NCI-H1092 (cell line): ENCODE measurements at places on chromosomes 16 and 17.
A peak's percentile ranks its signal among the peaks of the same experiment; 100 is the strongest.

DNA sequence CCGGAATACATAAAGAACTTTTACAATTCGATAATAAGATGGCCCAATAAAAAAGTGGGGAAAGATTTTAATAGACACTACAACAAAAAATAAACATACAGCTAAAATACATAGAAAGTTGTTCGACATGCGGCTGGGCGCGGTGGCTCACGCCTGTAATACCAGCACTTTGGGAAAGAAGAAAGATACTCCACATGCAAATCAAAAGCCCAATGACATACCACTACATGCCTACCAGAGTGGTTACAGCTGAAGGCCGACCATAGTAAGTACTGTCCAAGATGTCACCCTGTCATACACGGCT lies 9.3 kb downstream of the PRCD start:
- no peak for DNase-seq

- DNase-seq, result no peak
These were observed 62.7 kb downstream of the GAS7 start for GRCh38 chr17:10135539-10136257.

GRCh38 chr17:4836221-4836620 lies 3.1 kb downstream of the MINK1 start:
- DNase-seq, result no peak

DNA sequence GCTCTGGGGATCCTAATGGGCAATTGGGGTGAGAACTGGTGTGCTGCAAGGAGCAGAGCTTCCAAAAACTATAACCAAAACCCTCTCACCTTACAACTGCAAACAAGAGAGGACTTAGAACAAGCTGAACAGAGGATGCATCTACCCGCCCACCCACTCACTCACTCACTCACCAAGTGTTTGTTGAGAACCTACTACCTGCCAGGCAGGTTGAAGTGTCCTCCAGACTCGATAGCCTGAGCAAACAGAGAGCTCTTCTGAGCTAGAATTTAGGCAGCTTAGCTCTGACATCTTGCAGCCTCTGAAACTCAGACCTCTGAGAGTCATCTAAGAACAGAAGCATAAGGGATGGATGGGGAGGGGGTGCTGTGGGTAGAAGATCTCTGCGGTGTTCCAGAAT lies 41.2 kb downstream of the CACNG3 start:
- DNase-seq, result no peak

- peak; percentile 49 for DNase-seq
These were observed 723 bp upstream of the SPAG5 start for GRCh38 chr17:28599311-28600184.

DNA sequence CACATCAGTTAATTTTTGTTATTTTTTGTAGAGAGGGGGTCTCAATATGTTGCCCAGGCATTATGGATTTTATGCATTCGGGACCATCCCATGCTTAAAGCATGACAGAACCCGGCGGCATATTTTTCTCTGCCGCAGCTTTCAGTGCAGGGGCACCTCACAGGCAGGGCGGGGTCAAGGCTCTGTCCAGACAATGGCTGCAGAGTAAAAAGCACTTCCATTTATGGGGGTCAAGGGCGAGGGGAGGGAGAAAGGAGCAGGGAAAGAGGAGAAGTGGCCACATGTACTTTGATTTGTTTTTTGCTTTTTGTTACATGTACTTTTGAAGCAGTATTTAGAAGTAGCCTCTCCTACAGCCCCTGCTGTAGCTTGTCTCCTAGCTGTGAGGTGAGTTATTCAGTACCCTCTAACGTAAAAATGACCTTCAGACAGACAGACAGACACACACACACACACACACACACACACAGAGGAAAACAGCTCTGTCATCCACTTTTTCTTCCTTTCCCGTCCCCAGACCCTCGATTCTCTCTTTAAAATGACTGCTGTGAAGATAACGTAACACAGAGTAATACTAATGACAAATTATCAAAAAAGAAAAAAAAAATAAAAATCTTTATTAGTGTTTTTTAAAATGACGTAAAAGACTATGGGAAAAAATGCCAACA lies 856 bp upstream of the SCPEP1 start:
- no peak for DNase-seq

- DNase-seq, result no peak
These were observed 6.0 kb upstream of the MRPL38 start for GRCh38 chr17:75910699-75911098.

DNA sequence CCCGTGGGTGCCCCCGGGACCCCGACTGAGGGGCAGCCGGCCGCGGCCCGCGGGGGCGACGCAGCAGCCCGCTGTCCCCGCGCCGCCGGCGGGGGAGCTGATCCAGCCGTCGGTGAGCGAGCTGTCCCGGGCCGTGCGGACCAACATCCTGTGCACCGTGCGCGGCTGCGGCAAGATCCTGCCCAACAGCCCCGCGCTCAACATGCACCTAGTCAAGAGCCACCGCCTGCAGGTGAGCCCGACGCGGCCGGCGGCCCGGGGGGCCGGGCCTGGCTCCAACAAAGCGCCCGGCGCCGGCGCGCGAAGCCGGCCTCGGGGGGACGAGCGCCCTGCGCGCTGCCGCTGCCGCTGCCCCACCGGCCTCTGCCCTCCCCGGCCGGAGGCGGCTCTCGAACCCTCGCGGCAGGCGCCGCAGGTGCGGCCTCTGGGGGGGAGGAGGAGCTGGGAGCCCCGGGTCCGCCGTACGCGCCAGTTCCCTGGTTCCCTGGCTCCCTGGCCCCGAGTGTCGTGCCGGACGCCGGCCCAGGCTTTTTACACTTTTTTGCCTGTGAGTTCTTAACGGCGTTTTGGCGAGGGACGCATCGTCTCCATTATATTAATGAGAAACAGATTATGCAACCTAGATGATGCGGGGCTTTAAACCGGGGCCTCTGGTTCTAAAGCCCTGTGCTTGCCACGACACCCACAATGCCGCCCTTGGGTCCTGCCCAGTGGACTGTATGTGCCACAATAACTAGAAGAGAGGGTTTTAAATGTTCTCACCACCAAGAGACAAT lies 521 bp downstream of the ATMIN start:
- DNase-seq, result peak; percentile 23

- DNase-seq, result no peak
These were observed 7.7 kb upstream of the PECAM1 start for GRCh38 chr17:64398320-64398719.

DNA sequence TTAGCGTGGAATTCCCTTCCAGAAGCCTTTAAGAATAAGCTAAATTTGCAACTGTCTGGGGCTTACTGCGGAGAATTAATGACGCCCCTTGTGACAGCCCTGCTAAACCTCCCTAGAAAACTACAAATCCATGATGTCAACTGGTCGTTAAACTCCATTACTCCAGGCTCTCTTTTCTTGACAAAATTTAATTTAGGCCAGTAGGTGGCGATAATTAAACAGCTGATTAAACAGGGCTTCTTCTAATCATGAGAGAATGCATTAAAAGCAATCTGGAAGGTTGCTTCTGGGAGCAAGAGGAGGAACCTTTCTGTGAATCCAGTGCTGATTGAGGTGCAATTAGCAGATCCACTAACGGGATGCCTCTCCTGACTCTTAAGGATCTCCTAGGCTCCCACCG lies 8.1 kb upstream of the NLRP1 start:
- no peak for DNase-seq

DNA sequence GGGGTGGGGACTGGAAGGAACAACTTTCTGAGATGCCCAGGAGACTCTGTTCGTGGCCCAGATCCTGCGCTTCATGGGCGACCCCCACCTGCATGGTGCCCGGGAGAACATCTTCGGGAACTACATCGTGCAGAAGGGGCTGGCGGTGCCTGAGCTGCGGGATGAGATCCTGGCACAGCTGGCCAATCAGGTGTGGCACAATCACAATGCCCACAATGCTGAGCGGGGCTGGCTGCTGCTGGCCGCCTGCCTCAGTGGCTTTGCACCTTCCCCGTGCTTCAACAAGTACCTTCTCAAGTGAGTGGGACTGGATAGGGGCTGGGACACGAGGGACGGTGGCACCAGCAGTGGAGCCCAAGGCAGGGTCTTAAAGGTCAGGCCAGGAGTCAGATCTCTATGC lies 37.3 kb downstream of the MYO15A start:
- no peak for DNase-seq

GRCh38 chr17:61312406-61313295 lies 87.0 kb upstream of the TBX2 start:
- DNase-seq, result no peak

GRCh38 chr16:11152677-11153331 lies 103.2 kb downstream of the SOCS1 start:
- peak; percentile 72 for DNase-seq

- DNase-seq, result no peak
These were observed 26.0 kb downstream of the TBX4 start for GRCh38 chr17:61478026-61478789.

DNA sequence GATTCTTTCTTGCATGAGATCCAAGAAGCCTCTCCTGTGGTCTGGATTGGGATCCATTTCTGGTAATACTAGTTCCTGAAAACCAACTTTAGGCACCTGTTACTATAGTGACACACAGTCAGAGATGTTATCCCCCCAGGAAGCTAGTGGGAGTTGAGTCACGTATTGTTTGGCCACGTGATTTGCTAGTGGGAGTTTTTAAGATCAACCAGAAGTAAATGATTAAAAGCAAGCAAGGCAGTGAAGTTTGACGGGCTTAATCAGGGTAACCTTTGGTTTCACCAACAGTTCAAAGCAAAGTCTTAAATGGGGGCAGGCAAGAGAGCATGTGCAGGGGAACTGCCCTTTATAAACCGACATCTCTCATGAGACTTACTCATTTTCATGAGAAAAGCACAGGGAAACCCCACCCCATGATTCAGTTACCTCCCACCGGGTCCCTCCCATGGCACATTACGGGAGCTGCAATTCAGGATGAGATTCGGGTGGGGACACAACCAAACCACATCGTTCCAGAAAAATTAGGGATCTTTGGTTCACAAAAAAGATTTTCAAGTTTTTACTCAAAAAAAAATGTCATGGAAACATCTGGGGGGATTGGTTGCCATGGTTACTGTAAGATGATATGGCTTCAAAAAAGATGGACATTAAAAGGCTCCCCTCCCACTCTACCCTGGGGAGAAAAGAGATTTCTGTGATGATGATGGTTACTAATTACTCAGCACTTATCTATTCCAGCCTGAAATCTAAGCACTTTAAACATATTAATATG lies 483.1 kb upstream of the ERCC4 start:
- no peak for DNase-seq

DNA sequence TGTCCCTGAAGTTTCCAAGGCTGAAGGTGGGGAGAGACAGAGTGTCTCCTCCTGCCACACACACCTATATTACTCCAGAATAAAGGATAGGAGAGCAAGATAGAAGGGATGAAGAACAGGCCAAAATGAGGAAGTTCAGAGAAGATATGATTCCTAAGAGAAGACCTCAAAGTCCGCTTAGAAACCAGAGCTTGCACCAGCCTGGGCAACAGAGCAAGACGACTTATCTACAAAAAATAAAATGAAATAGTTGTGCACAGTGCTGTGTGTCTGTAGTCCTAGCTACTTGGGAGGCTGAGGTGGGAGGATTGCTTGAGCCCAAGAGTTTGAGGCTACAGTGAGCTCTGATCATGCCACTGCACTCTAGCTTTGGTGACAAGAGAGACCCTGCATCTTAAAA lies 128.2 kb downstream of the HS3ST3B1 start:
- DNase-seq, result no peak

GRCh38 chr16:72859581-72859980 lies 188.3 kb downstream of the ZFHX3 start:
- no peak for DNase-seq

DNA sequence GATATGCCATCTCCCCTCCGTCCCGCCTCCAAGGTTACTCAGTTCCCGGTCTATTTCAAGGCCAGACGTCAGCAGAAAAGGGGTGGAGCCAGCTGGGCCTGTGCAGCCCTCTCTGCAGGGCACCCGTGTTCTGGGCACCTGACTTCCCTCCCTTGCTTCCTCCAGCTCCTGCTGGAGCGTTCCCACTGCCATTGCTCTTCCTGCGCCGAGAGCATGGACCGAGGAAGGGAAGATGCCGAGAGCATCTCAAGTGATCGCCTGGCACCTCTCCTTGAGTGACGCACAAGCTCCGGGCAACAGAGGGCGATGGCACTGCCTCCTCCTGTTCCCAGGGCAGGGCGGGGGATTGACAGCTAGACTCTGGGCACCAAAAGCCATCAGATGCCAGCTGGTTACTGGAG lies 29.4 kb upstream of the NAT9 start:
- DNase-seq, result no peak

- DNase-seq, result no peak
These were observed 40.2 kb downstream of the MED13 start for GRCh38 chr17:62024866-62025265.

GRCh38 chr17:17568772-17569195 lies 22.7 kb downstream of the PEMT start:
- no peak for DNase-seq

- DNase-seq, result no peak
These were observed 937.7 kb downstream of the CDH11 start for GRCh38 chr16:64184156-64184555.

GRCh38 chr16:89281829-89282228 lies 64.3 kb downstream of the ZNF778 start:
- no peak for DNase-seq

DNA sequence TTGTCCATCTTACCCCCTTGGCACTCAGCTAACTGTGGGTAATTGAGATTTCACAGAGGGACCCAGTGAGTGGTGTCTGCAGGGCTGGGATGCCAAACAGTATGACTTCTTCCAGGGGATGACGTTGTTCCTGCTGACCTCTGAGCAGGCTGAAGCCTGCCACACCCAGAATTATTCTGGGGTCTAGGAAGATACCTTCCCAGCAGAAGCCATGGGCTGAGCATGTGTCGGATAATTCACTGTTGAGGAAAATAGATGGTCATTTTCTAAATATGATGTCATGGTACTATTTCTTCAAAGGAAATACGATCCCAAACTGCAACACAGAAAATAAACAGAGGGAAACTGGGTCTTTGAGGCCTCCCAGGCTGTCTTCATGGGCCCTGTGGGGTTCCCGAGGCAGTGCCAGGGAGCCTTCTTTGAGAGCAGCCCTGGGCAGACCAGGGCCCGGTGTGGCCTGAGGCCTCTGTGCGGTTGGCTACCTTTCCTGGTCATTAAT lies 17.4 kb downstream of the WNT9B start:
- no peak for DNase-seq

- DNase-seq, result peak; percentile 50
These were observed 21.4 kb upstream of the CHMP6 start for GRCh38 chr17:80970044-80970761.

GRCh38 chr17:65407017-65407416 lies 154.4 kb downstream of the AXIN2 start:
- no peak for DNase-seq

DNA sequence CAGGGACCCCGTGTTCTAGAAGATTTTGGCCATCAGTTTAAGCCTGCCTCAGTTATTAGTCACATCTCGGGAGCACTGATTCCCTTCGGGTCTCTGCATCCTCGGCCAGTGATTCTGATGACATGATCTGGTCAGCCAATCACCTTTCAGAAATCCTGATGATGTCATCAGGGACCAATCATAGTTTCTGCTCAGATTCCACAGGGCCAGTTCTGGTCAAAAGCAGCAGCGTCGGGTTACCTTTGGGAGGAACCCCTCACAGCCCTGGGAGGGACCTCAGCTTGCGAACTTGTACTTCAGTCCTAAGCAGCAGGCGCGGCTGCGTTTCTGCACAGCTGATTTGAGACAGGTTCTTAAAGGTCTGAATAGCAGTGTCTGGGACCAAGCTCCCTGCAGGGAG lies 13.9 kb downstream of the KDM8 start:
- no peak for DNase-seq

GRCh38 chr17:4807605-4808377 lies 839 bp downstream of the PLD2 start:
- DNase-seq, result no peak
